ENCODE measurements at places on chromosomes 3 and 15. TPM values are rescaled to one million over a fixed set of nuclear protein-coding genes. Genes with fewer than 3 reads are reported as not detected.

The P2RY1 gene
- total RNA-seq: 0.24 TPM

The GP9 gene
- not detected for total RNA-seq

The CISH gene
- 2.3 TPM for total RNA-seq

The CCPG1 gene
- 45.9 TPM for total RNA-seq

The MEF2A gene
- 43.8 TPM for total RNA-seq

The SERINC4 gene
- 0.12 TPM for total RNA-seq

All from hair follicle dermal papilla cell (primary cell).